ENCODE measurements at places on chromosomes 16 and 17.

- DNase-seq, result no peak
Observed at GRCh38 chr16:58110571-58111301, 18.4 kb downstream of the CFAP20 start.

- no peak for DNase-seq
Observed at GRCh38 chr16:58563235-58563634, 47.9 kb downstream of the SETD6 start.

GRCh38 chr16:89386306-89387185 lies 103.8 kb downstream of the ANKRD11 start:
- DNase-seq, result no peak

DNA sequence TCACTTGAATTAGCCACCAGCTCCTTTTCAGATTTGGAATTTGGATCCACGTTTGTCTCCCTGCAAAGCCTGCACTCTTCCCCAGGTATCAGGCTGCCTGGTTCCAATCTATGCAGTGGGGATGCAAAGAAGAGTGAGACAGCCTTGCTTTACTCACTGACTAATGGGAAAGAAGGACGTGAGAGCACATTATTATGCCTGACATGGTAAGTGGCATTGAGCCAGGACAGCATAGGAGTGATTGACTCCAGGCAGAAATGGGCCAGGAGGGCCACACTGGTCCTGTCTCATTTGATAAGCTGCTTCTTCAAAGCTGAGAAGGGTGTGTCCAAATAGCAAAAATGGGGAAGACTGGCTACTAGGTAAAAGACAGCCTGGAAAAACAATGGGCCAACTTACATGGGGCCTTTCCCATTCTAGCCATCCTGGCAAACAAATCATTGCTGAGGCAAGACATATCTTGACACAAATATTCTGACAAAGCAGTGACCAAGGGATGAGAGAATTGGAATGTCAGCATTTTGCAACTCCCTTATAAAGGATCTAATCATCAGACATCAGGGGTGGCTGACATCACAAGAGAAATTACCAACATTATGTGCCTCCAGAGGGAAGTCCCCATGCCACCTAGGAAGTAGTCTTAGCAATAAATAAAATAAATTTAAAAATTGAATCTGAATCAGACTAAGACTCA lies 38.6 kb downstream of the CDH11 start:
- no peak for DNase-seq

DNA sequence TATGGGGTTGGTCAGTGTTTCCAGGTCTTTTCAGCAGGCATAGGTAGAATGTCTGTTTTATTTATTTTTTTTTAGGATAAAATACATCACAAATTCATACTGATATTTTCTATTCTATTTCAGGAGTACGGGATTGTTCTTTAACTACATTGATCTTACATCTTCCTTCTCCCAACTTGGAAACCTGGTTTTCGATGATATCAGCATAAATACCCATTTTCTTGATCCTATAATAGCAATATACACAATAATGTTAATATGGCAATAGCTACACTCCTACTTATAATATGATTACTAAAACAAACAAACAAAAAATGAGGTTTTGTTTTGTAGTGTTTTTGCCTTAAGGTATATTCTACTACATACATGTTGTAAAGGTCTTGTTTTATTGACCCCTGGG lies 962.4 kb upstream of the GOT2 start:
- DNase-seq, result no peak

DNA sequence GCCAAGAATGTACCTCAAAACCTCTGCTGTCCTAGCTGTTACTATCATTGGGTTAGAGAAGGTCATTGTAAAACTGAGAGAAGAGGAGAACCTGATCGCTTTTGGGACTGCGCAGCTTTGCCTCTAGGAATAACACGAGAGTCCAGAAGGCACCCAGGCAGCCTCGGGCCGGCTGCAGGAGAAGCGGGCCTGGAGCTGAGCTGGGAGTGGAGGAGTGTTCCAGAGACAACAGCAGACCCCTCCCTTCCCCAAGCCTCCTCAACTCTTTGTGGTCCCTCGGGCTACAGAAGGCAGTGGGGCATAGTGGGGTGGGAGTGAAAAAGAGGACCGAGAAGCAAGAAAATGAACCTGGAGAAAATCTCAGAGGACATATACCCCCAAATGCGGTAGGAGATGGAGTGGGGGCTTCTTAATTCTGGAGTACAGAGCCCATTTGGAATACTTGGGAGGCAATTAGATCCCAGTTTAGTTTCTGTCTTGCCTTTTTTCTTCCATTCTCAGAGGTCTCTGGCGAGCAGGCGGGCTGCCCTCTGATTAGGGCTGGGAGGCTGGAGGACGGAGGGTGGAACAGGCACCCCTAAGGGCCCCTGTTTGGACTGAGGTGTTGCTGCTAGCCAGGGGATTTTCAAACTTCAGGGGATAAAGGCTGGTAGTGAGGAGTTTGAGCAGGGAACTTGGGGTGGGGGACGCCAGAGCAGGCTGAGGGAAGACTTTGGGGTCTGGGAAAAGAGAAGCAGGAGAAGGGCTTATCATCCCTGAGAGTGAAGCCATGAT lies 13.3 kb upstream of the HOXB2 start:
- DNase-seq, result no peak

DNA sequence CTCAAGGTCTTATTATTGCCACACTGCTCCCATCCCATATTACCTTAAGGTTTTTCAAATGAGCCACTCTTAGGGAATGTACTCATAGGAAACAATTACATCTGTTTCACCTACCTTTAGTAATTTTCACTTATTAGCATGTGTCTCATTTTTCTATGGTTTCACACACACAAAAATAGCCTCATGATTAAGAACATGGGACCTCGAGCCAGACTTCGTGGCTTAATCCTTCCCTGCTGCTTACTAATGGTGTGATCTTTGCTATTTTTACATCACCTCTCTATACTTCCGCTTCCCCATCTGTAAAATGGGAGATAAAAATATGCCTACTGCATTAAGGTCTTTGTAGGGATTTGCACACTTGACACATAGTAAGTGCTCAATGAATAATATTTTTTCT lies 38.5 kb downstream of the OTOA start:
- no peak for DNase-seq

GRCh38 chr16:27235055-27235937 lies 32.0 kb downstream of the KDM8 start:
- DNase-seq, result peak; percentile 92

DNA sequence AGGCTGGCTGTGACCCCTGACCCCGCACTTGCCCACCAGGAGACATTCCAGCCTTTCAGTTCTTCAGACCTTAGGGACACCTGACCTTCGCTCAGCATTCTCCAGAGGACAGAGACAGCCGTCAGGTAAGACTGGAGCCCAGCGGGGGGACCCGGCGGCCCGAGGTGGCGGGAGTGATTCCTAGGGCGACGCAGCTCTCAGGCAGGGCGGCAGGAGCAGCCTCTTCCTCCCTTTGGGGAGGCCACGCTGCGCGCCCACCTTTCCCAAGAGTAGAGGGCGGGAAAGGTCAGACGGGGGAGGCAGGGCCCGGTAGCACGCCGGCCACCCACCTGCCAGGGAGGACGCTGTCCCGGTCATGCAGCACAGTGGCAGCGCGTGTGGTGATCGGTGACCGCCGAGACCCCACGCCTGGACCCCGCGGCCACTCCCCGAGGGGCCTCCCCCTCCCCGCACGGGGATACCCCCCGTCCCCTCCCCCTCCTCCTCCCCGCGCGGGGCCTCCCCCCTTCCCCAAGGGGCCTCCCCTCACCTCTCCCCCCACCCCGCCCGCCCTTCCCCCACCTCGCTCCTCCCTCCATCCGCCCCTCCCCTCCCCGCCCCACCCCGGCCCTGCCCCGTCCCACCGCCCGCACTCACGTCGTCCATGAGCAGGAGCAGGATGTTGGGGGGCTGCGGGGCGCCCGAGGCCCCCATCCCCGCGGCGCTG lies 472 bp downstream of the GALNS start:
- DNase-seq, result no peak

DNA sequence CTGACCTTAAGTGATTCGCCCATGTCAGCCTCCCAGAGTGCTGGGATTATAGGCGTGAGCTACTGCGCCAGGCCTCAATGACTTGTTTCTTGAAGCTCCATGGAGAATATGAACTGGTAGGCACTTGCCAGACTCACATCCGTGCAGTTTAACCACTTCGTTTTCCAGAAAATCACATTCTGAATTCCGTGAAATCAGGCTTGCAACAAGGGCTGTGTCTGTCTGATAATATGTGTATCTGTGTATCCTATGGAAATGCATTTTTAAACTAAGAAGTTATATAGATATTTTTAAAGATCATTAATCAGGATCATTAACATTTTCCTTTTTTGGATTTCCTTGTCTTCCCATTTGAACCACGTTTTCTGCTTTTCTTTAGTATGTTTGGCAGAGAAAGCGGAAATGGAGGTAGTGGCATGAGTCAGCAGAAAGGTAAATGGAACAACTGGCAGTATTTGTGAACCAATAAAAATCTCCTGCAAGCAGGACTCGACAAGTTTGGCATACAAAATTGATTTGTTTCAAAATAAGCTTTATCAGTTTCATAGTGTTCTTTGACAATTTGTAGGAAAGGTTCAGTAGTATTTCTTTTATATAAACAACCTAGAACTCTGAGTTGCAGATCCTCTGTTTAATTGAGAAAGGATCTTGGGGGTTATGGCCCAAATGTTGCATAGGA lies 33.0 kb downstream of the USP10 start:
- DNase-seq, result no peak

DNA sequence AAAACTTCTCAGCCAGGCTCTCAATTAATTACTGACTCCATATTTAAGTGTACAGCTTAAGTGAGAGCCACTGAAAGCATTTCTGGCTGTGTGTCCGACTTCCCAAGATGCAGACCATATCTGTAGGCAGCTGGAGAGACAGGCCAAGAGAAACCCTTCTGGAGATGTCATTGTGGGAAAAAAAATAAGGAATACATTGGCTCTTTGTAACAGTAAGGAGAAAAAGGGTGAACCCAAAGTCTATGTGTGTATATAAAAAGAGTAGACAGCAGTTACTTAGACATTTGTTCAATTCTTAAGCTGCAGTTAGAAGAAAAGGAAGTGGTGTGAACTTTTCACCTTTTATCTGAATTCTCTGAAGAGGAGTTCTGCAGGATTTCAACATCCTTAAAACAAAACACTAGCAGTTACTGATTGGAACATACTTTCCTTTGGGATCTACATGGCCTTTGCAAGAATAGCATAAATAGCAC lies 21.7 kb downstream of the FAM117A start:
- no peak for DNase-seq

DNA sequence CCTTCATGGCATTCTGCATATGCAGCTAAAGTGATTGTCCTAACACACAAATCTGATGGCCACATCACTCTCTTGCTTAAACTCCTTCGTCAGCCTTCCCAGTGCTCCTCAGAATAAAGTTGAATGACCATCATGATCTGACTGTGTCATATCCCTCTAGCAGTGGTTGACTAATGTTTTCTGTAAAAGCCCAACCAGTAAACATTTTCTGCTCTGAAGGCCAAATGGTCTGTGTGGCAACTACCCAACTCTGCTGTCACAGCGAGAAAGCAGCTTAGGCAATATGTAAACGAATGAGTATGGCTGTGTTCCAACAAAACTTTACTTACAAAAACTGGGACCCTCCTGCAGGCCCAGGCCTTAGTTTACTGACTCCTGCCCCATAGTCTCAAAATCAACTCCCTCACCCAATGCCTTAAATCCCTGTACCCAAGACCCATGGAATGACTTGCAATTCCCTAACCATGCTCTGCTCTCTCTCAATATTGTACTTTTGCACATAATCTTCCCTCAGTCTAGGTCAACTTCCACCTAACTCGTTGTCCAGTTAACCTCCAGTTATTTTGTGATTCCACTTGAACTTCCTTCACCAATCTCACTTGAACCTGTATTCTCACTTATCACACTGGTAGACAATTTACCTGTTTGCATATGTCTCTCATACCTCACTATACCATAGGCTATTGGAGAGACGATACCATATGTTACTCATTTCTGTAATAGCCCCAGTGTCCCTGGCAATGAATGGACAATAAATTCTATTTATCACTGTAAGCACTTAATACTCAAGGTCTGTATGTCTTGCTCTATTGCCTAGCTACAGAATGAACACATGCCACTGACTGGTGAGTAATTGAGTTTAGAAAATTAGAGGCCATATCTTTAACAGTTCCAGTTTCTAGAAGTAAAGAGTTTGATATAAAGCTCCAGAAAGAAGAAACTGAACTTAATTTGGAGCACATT lies 29.1 kb downstream of the TMEM100 start:
- DNase-seq, result no peak

DNA sequence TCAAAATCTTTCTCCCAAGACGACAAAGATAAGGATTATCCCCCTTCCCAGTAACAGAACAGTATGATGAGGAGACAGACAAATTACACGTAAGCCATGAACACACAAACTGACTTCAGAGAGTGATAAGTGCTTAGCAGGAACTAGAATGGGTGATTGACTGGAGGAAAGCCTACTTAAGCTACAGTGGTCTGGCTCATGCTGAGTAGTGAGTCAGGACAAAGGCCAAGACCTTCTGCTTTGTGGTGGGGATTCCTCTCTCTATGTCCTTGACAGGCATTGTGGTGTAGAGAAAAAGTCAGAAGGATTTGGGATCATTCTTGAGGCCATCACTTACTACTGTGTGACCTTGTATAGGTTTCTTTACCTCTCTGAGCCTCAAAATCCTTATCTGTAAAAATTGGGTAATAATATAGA lies 381.9 kb upstream of the CCL2 start:
- DNase-seq, result no peak

GRCh38 chr16:85553436-85554113 lies 59.5 kb upstream of the GSE1 start:
- DNase-seq, result peak; percentile 40

DNA sequence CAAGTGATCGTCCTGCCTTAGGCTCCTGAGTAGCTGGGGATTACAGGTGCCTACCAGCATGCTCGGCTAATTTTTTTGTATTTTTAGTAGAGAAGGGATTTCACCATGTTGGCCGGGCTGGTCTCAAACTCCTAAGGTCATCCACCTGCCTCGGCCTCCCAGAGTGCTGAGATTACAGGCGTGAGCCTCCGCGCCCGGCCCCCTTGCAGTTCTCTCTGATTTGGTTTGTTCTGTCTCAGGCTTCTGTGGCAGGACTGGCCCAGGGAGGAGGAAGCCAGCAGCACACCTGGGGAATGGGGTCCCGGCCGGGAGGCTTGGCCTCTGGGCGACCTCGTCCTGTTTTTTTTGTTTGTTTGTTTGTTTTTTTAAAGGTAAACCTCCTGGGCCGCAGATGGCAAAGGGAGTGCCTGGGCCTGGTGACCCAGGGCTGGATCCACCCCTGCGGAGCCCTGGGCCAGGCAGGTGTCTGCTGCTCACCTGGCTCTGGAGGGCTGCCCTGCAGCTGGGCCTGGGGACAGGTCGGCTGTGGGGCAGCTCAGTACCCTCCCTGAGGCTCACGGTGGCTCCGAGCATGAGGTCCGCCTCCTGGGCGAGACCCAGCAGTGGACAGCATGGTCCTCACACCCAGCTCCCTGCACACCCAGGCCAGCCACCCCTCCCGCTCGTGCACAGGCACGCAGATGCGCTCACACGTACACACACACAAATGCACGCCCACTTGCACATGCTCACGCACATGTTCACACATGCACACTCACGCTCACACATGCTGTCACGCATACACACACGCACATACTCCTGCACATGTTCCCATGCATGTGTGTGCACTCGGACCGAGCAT lies 3.3 kb upstream of the NUDT16L1 start:
- DNase-seq, result no peak

GRCh38 chr17:36127199-36127893 lies 23.7 kb downstream of the CCL4 start:
- no peak for DNase-seq

Data from stimulated activated naive CD4-positive, alpha-beta T cell (primary cell).